LNCaP clone FGC (cell line): ENCODE measurements at places on chromosomes 7 and 10.
A peak's percentile ranks its signal among the peaks of the same experiment; 100 is the strongest.

DNA sequence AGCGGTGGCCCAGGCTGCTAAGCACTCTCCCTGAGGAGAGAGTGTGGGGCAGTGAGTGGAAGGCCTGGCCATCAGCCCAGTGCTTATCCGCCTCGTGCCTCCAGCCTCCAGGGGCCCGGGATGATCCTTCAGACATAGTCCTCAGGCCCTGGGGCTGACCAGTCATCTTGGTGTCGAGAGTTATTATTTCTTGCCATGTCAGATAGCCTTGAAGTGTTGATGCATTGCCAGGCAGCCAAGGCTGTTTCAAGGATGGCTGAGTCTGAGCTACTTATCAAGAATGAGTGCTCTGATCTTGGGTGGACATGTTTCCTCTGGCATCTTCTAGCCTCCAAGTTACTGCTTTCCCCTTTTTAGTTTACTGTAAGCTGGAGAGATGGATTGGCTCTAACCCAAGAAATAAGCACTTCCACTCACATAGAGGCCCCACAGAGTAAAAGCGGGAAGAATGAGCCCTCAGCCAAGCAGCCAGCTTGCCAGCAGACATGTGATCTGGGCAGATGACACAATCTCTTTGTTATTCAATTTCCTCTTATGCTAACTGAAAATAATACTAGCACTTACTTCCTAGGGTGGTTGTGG, 136.5 kb upstream of the NAMPT start:
- DNase-seq = no peak

DNA sequence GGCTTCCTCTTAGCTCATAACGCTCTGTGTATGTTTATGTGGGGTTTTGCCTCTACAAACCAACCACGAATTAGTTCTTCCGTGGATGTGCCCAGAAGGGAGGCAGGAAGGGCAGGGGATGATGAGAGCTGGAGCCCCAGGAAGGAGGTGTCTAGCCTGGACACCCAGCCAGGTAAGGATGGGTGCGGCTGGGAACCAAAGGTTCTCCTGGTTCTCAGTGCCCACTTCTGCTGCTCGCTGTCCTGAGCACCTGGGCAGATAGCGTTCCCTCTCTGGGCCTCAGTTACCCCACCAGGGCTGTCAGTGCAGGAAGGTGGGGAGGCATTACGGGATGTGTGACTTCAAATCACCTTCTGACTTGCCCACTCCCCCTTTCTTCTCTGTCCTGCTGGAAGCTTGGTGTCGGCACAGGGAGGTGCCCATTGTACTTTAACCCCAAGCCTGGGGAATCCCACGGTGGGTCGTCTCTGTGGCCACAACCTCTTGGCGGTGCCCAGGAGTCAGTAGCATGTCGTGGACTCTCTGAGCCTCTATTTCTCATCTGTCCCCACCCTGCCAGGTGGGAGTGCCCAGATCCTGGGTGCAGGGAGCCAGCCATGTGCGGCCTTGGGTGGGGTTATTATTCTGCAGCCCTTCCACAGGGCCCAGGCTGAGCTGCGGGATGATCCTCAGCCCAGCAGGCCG, 18.7 kb upstream of the PCBD1 start:
- no peak for DNase-seq

- no peak for DNase-seq
Measured at GRCh38 chr10:125049216-125049881, 107.4 kb downstream of the ZRANB1 start.

- no peak for DNase-seq
Measured at GRCh38 chr10:118732245-118733165, 22.3 kb downstream of the CACUL1 start.

GRCh38 chr7:55179931-55180682, 161.3 kb downstream of the EGFR start:
- DNase-seq = no peak

DNA sequence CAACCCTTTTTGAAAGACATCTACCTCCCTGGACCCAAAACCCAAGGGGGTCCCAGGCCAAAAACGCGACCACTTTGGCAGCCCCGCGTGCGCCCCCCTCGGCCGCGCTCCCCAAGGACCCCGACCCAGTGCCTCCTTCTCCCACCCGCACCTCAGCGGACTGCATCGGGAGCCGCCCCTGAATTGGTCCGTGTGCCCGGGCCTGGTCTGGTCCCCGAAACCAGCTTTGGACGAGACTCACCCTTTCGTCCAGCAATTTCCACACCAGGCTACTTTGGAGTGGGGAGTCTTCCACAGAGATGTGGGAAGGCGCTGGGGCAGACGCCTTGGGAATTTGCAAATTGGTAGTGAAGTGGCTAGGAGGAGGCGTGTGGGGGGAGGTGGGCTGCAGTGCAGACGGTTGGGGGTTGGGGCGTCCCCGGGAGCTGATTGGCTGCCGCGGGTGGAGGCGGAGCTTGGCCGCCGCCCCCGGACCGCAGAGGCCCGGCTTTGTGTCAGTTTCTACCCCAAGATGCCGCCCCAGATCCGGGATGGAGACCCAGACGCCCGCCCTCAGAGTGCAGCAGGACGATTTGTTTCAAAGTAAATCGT, 16.9 kb downstream of the TCAF1 start:
- DNase-seq = no peak

DNA sequence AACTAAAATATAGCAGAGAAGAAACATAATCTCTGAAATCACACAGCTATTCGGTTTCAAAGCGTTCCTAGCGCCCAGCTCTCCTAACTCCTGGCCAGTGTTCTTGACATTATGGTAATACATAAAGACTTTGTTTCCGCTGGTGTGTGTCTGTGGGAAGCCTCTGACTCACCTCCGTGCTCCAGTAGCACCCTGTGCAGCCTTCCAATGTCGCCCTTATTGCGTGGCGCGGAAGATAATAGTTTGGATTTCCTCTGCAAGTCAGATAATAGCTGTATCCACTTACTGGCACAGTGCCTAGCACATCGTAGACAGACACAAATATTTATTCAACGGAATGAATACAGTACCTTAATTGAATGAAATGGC, 570 bp downstream of the BMS1 start:
- DNase-seq = peak; percentile 46

- DNase-seq = no peak
Measured at GRCh38 chr10:132616170-132616995, 78.8 kb downstream of the INPP5A start.

GRCh38 chr10:49398000-49398861, 2.3 kb upstream of the DRGX start:
- no peak for DNase-seq

DNA sequence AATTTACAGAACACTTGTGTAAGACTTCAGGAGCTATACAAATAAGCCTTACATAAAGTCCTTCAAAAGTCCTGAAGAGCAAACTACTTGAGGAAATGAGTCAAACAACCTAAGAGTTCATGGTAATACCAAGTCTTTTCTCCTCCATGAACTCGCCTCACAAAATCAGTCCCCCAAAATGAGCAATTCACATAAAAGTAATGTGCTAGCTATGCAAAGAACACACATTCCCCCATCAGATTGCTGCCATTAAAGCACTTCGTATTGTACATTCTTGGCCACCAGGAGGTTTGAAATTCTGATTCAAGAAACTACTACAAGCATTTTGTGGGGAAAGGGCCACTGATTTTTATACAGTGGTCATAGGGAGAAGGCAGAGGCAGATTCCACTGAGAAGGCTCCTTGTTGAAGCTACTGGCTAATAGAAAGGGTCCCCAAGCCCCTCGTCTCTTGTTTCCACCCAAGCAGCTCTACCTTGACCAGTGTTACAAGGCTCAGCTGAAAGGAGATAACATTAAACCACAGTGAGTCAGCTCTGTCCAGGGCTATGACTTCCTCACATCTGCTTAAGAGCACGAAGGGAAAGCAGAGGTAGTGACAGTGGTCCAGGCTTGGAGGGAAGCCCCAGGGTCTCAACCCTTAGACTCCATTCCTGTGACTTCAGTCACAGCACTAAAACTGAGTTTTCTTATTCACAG, 115.2 kb upstream of the CDK1 start:
- DNase-seq = peak; percentile 33

- DNase-seq = no peak
Measured at GRCh38 chr10:24086296-24087086, 122.4 kb upstream of the KIAA1217 start.

GRCh38 chr10:129626796-129627435, 159.9 kb downstream of the MGMT start:
- DNase-seq = no peak

DNA sequence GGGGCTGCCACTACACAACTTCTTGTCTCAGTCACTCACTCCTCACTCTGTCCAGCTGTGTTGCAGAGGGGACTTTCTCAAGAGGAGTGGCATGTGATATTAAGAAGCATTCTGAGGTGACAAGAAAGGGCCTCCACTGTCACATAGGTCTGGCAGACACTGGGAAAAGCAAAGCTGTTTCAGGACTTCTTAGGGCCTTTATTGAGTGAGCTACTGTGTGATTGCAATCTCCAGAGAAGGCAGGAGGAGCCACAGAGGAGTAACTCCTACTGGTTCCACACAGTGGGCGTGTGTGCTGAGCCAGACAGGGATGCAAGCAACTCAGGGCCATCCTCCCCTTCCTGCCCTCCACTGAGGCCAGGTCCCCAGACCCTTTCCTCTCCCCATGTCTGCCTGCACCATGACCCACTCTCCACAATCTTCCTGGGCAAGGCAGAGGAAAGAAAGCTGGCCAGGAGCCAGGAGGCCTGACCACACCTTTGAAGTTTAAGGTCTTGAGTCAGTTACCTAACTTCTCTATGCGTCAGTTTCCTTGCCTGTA, 262.0 kb upstream of the ZMIZ1 start:
- no peak for DNase-seq

GRCh38 chr7:16579216-16579615, 52.6 kb downstream of the LRRC72 start:
- DNase-seq = no peak

GRCh38 chr10:13500201-13500600, 28.6 kb downstream of the BEND7 start:
- no peak for DNase-seq

- DNase-seq = no peak
Measured at GRCh38 chr7:94280851-94281250, 113.8 kb upstream of the COL1A2 start.

DNA sequence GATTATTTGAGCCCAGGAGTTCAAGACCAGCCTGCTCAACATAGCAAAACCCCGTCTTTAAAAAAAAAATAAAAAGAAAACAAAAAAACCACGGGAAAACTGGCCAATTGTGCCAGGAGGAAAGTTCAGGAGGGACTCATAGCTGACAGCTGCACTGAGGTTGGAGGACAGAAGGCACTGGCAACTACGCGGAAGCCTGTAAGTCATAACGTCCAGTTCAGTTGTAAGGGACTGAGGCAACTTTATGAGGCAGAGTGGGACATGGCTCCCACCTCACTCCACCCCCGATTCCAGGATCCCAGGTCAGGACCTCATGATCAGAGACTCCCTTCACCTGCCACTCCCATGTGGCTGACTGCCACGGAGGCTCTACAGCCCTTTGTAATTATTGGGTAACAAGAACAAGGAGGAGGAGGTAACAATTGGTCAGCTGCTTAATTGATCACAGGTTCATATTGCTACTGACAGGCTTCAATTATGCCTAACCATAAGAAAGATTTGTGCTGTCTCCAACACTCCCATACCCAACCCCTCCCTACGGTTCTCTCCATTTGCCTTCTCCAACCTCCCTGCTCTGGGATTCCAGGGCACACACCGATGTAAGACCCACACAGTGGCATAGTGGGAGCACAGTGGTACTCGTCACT, 1.9 kb upstream of the CCL24 start:
- no peak for DNase-seq

- DNase-seq = no peak
Measured at GRCh38 chr7:27215356-27215755, 15.5 kb upstream of the HOXA13 start.

- no peak for DNase-seq
Measured at GRCh38 chr7:24108906-24109376, 175.0 kb upstream of the NPY start.

DNA sequence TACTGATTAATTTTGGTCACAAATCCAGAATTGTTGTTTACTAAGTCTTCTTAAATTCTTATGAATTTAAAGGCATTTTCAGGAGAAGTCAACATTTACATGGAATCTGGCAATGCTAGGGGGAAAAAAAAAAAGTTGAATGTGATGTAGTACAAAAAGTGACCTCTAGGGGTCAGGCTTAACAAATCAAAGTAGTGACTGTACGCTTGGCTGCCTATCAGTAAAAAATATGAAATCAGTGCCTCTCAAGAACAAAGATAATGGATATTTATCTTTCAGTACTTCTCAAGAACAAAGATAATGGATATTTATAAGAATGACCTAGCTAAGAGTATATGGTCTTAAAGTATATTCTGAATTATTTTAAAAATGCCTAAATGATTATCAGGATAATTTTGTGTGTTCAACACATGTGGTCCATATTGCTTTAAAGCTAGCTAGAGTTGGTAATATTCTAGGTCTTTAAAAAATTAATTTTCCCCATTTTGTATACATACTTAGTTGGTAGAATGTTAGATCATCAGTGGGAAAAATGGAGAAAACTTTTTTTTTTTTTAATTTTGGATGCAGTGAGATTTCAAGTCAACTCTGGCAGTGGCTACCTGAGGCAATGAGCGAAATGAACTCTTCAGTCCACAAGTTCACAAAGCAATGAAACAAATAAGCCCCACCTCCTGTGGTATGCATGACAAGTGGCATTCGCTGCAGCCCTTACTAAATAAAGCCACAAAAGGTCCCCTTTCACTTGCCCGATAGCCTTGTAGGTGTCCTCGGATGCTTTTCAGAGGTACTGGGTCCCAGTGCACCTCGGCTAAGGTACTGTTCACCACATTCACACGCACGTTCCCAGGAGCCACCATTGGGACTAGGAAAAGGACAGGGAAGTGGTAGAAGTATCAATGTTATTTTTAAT, 51.2 kb upstream of the LAMB4 start:
- DNase-seq = peak; percentile 37

DNA sequence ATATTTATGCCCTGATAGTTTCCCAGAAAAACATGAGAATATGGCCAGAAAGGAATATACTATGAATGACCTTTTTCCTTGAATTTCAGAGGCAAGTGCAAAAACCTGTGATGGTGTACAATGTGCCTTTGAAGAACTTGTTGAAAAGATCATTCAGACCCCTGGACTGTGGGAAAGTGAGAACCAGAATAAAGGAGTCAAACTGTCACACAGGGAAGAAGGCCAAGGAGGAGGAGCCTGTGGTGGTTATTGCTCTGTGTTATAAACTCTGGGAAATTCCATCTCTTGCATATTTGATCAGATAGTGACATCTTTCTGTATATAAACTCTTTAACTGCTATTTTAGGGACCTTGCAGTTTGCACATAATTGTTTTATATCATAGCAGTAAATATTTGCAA, 33.7 kb downstream of the RAB18 start:
- DNase-seq = peak; percentile 58

DNA sequence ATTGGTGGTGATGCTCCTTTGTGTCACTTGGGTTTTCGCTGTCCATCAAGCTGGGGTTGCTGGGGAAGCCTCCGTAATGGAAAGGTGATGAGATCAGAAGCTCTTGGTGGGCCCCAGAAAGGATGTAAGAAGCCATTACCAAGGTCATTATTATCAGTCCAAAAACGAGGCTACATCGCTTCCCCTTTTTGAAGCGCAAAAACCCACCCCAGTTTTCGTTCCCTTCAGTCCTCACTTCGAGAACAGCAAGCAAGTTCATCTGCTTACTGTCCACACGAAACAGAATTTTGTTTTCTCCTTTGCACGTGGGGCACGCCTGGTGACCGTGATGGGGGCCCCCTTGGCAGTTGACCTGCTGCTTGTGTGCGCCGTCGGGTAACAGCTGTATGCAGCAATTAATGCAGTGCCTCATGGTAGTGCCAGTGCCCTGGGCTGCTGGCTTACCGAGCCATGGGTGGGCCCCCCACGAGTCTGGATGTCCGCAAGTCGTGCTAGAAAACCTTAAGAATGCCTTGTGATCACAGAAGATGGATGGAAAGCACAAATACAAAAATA, 47.5 kb downstream of the CHST15 start:
- DNase-seq = no peak
